Activated naive CD8-positive, alpha-beta T cell treated with anti-CD3 and anti-CD28 coated beads, Interleukin-2, amount 10 ng/mL, durations not matched to agents 7 days and 5 days (primary cell): ENCODE measurements at places on chromosomes 16 and 17. TPM values are rescaled to one million over a fixed set of nuclear protein-coding genes. Genes with fewer than 3 reads are reported as not detected.
A peak's percentile ranks its signal among the peaks of the same experiment; 100 is the strongest.

ZG16 gene
- total RNA-seq, result not detected

ALOX12 gene
- total RNA-seq, result not detected

DNA sequence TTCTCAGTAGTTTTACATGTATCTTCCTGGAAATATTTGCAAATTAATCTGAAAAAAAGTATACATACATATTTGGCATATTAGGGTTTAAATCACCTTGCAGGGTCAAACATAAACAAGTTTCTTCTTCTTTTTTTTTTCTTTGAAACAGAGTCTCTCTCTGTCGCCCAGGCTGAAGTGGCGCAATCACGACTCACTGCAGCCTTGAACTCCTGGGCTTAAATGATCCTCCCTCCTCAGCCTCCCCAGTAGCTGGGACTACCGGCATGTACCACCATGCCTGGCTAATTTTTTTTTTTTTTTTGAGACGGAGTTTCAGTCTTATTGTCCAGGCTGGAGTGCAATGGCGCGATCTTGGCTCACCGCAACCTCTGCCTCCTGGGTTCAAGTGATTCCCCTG, 12.6 kb upstream of the FUS start:
- no peak for DNase-seq

DNA sequence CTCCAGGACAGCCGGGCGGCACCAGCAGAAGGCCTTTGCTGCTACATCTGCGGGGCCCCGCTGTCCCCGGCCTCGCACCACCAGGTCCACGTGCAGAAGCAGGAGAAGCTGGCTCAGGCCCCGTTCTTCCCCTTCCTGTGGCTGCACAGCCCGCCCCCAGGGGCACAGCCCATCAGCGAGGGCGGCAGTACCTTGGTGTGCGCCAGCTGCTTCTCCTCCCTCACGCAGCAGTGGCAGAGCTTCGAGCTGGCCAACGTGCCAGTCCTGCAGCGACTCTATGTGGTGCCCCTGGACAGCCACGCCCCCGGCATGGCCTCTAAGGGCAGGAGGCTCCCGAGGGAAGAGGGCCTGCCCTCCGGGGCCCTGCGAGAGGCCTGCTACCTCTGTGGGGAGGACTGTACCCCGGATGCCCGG, 58.3 kb upstream of the CIBAR2 start:
- no peak for DNase-seq

- DNase-seq, result no peak
Observed at GRCh38 chr16:3266873-3267537, 10.6 kb upstream of the MEFV start.

DNA sequence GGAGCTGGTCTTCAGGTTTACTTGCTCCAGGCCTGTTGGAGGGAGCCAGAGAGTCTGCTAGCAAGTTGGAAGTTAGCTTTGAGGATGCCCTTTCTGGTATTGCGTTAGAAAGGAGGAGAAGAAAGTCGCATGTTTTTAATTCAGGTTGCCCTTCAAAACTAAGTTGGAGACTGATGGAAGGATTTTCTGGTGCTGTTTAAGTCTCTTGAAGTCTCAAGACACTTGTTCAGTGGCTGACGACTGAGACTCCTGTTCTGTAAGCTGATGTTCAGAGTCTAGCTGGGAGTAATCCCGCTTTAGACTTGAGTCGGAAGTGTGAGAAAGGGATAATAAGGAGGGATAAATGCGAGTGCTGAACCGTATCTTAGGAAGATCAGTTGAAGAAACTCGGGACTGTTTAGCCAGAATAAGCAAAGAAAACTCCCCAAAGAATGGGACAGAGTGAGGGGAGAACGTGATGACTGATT, 740 bp downstream of the AATF start:
- DNase-seq, result no peak

DNA sequence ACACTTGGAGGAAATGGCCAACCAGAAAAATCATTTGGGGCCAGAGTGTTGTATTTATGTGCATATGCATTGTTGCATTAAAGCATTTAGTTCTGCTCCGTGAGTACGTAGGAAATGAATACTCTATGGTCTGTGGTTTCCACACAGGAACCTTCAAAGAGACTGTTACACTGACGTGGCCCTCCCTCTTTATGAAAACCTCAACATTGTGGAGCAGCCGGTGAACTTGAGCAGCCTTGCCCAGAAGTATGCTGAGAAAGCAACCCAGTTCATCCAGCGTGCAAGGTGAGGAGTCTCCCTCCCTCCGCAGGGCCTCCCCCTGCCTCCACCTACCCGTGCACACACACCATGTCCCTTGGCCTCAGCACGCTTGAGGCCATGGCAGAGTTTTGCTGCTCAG, 65.2 kb downstream of the ARSG start:
- peak; percentile 65 for DNase-seq

AATK gene
- total RNA-seq, result 1.2 TPM

DNA sequence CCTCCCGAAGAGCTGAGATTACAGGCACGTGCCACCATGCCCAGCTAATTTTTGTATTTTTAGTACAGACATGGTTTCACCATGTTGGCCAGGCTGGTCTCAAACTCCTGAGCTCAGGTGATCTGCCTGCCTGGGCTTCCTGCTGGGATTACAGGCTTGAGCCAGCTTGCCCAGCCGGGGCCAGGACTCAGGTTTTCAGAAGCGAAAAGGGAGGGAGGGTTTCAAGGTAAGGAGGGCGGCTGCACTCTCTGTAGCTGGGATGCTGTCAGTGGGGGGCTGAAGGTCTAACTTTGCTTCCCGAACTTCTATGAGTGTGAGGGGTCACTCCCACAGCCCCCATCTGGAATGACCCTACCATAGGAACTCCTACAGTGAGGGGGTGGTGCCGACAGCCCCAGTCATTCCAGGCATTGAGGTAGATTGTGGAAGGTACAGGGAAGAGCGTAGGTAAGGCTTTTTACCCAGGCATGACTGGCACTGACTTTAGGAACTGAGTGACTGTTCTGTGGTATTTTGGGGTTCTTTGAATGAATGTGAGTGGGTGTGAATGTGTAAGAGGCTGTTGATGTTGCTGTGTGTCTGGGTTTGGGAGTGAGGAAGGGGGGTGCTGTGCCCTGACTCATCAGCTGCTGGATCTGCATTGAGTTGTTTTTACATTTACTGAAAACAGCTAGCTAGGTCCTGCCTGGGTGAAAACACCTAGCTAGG, 3.8 kb upstream of the C1QL1 start:
- DNase-seq, result no peak

DNA sequence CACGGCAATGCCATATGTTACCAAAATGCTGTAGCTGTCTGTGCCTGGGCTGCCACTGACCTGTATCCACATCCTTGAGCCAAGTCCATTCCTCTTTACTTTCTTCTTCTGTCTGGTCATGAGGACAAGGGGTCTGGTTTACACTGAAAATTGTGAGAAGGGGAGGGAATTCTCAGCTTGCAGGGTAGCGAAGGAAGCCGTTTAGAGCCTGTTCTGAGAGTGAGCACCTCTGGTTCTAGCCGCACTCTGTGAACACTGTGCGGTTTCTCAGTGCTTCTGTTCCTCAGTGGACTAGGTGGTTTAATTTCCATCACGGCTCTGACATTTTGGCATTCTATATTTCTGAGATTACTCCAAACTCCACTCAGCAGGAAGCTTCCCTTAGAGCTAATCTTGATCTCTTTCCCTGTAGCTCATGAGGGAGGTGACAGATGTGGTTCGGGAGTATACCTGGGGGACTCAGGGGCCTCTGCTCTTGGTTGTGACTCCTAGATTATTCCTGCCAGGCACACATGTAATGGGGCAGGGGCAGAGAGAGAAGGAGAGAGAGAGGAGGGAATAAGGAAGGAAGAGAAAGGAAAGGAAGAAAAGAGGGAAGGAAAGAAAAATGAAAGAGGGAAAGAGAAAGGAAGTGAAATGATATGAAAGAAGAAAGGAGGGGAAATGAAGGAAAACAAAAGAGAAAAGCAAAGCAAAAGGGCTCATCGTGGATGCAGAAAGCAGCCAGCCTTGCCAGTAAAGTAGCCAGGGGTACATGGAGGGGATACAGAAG, 14.2 kb upstream of the TBX21 start:
- no peak for DNase-seq

DNA sequence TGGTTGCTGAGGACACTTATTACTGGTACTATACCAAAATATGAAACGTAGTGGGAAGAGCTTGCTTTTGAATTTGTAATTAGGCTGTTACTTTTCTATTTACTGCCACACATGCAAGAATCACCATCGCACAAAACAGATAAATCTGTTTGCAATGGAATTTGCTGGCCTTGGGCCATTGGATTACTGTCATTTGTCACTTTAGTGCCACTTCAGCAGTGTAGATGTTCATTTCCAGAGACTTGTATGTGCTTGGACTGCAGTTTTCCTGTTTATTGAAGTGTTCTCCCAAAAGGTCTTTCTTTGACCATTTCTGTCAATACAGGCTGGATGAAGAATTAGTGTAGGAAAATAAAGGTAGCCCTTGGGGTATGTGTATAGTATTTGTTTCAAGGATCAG, 4.5 kb downstream of the USP10 start:
- no peak for DNase-seq

CES3 gene
- total RNA-seq, result 8.3 TPM

DNA sequence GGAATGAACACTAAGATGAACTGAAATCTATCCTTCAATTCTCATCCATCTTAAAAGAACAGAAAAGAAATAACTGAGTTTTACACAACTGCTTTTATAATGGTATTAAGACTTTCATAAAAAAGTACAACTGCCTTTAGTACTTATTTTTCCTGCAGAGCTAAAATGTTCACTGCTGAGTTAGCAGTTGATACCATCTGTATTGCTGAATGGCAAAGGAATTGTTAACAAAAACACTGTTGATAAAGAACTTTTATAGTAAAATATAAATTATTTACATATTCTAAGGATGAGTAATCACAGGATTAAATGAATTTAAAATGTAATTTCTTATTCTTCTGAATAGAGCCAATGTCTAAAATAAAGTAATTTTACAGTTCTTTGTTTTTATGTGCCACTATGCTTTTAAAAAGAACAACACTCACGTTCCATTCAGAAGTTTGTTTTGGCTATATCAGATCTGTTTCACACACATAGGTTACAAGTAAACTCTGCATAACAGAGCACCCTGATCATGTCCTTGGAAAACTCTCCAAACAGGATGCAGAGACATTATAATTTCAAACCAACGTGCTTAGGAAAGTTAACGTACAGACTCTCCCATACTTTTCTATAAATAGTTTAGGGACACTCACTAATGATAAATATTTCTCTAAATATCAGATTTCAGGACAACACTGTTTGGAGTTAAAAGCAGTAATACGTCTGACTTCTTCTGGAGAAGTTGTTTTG, 151.1 kb downstream of the ITFG1 start:
- DNase-seq, result no peak

DNA sequence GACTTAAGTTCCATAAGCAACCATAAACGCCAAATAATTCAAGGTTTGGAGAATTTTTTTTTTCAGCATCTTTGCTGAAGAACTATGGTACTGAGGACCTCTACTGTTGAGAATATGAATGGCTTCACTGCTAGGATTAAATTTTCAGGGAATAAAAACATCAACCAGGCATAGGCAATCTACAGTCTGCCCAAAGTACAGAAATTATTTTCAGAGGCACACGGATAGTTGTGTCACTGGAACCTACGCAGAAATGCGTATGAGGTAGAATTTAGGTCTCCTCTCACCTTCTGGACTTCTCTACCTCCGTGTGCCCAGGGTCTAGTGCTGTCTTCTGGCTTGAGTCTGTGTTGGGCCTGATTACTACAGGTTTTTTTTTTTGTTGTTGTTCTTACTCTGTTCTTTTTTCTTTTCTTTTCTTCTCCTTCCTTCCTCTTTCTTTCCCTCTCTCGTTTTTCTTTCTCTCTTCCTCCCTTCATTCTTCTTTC, 39.7 kb downstream of the NACA2 start:
- no peak for DNase-seq

SLC9A5 gene
- total RNA-seq, result 3.5 TPM

PIK3R6 gene
- 15.8 TPM for total RNA-seq

AANAT gene
- total RNA-seq, result not detected

GRCh38 chr17:4553669-4554068, 1.5 kb downstream of the MYBBP1A start:
- no peak for DNase-seq

DNA sequence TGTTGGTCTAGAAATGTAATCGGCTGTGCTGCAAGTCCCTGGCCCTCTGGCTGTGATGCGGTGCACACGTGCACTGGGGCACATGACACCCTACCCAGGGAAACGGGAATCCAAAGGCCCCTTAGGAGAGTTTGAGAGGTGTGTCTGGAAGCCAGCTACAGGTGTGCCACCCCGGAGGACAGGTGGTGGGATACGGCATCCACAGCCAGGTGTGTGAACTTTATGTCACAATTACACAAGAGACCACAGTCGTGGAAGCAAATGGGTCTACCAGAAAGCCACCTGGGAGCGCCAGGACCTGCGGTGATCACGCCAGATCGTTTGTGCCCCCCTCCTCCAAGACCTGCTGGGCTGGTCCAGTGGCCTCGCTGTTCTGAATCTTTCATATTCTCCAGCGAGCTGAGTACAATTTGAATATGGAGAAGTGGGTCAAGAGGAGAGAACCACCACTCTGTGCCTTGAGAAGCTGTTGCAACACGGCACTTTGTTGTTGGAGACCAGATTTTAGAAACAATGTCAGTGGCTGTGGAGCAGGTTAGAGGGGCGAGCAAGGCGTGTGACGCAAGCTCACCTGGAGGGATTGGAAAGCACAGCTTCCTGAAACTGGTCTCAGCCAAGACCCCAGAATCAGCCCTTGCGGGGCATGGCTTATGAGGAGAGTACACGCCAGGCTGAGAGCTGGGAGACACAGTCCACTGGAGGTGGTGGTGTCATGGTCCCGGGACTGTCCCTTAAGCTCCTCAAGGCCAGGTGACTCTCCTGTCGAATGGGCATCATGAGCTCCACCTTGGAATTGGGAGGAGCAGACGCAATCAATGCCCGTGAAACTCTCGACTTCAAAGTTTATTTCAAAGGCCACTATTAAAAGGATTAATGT, 37.4 kb downstream of the COX4I1 start:
- DNase-seq, result no peak

- DNase-seq, result no peak
Observed at GRCh38 chr17:74838274-74838673, 21.4 kb downstream of the GRIN2C start.

GRCh38 chr17:31052187-31052889, 42.4 kb upstream of the NF1 start:
- DNase-seq, result no peak

DNA sequence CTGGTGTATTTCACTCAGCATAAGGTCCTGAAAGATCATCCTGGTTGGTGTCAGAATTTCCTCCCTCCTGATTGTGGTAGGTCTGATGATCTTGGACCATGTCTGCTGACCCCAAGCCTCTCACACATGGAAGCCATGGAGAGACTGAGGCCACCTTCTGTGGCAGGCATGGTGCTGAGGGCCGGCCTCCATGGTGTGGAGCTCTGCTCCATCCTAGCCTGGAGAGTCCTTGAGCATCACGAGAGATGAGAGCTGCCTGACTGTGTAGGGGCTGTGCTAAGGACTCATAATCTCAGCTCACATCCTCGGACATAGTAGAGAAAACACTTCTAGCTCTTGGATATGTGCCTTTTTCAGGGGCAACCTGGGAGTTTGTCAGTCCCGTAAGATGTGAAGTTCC, 40.6 kb downstream of the MPRIP start:
- DNase-seq, result no peak

GRCh38 chr17:66275651-66276050, 26.8 kb upstream of the PRKCA start:
- DNase-seq, result no peak

DRC3 gene
- total RNA-seq, result 0.77 TPM
